Breast epithelium (tissue), 4 donors: ENCODE measurements at places on chromosomes 6 and 20. TPM values are rescaled to one million over a fixed set of nuclear protein-coding genes. Genes with fewer than 3 reads are reported as not detected.
A peak's percentile ranks its signal among the peaks of the same experiment; 100 is the strongest.

Gene NRSN1
- total RNA-seq: not detected

DNA sequence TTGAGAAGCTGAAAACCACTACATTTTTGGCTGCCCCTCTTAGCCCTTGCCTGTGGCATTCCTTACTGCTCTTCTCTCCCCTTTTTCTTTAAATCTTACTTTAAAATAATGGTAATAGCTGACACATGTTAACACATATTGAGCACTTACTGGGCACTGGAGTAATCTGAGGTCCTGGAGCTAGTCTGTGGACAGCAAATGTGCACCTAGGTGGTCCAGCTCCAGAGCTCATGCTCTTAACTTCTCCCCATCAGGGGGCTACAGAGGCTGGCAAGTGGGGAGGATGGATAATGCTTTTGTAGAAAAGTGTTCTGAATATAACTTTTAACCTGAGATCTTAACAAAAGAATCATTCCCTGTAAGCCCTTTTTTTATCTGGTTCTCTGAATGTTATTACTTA is 74.8 kb downstream of the ADGRB3 start:
- H3K36me3 ChIP-seq: no peaks in the 10 kb centered on the region
- H3K4me3 ChIP-seq: no peak overlapping the region
- no peaks in the 10 kb centered on the region for H3K27me3 ChIP-seq
- no peak for DNase-seq

Gene TMEM217
- total RNA-seq: 1.0 TPM

Gene SDCBP2
- 9.8 TPM for total RNA-seq

DNA sequence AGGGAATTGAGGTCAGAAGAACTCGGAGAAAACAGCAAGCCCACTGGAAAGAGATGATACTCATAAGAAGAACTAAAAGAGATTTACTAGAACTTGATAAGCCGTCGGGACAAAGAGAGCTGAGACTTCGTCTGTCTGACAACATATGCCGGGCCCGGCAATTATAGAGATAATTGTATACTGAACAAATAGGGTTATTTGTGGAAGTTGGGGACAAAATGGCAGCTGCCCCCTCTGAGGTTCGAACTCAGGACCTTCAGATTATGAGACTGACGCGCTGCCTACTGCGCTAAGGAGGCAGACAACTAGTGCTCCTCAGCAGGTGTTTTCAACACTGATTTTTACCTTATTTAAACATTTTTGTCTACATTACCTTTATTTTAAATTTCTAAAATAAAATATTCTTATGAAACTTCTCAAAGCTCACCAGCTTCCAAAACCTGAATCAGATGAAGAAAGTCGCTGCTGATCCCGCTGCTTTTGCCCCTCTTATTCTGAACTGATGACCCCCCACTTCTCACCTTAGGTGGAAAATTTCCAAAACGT is 29.3 kb upstream of the TRIM27 start:
- H3K4me3 ChIP-seq: peak overlapping the region; percentile 11
- no peaks in the 10 kb centered on the region for H3K36me3 ChIP-seq
- DNase-seq: no peak
- H3K4me1 ChIP-seq: no peaks in the 10 kb centered on the region
- H3K27me3 ChIP-seq: peaks cover 2% of the 10 kb centered on the region
- H3K27ac ChIP-seq: peak overlapping the region; percentile 42

Gene CAGE1
- not detected for total RNA-seq
